ENCODE measurements at places on chromosomes 7 and 10.
A peak's percentile ranks its signal among the peaks of the same experiment; 100 is the strongest.

DNA sequence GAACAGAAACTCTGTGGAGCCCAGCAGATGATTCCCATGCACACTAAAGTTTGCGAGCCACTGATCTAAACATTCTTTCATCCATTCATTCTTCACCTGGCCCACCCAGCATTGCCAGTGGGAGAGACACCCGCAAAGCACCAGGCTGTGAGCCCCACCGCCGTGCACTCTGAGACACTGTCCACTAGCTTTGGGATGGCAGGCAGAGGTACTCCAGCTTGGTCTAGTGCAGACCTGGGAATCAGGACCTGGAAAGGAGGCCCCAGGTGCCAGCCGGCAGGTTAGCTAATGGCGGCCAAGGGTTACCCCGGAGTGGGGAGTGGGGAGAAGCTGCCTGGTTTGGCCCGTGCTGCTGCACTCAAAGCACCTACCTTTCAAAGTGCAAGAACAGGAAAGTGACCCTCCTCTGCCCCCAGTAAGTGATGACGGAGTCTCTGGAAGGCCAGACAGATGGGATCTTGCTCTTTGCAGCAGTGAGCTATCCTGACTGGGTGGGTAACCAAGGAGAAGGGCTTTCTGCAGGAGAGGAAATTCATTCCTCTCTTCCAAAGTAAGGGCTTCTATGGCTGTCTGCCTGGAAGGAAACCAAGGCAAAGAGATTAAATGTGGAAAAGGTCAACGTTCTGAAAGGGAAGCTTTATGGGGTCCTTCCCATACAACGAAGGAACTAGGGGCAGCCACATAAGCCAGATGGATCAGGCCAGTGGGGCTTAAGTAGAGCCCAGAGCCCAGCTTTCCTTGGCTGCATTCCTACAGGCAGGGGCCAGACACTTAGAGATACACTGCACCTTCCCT is 74.2 kb upstream of the LRRC4 start:
- DNase-seq = no peak

DNA sequence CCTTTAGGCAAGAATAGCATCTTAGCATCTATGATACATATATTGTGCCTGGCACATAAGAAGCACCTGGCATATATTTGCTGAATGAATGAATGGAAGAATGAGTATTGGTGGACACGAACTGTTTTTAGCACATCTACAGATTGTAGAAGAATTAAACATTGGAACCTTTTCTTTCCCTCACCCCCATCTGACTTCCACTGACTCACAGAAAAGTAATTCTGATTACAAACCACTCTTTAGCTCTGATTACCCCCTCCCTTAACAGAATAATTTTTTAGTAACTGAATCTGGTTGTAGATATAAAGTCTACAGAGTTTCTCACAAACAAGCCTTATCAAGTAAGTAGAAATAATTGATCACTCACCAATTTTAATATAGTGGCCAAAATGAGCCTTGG is 31.9 kb downstream of the SLC26A4 start:
- peak; percentile 31 for DNase-seq

GRCh38 chr7:95473276-95473985 is 12.3 kb upstream of the ASB4 start:
- no peak for DNase-seq

DNA sequence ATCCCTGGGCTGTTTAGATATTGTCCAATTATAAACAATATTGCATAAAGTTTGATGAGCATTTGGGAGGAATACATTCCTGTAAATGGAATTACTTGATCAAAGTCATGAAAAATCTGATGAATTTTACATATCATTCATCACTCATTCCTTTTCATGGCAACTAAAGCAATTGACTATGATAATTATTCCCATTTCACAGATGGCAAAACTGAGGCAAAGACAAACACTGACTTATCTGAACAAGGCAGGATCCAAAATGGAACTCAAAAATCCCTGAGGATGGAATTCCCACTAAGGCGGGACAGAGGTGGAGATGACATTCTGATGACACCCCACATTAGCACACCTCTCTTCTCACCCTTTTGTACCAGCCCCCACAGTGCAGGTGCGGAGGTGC is 17.1 kb downstream of the SLIT1 start:
- no peak for DNase-seq

GRCh38 chr7:36084485-36085091 is 68.5 kb upstream of the EEPD1 start:
- DNase-seq = peak; percentile 71

- no peak for DNase-seq
Observed at GRCh38 chr10:2464483-2464882, 602.9 kb upstream of the PFKP start.

DNA sequence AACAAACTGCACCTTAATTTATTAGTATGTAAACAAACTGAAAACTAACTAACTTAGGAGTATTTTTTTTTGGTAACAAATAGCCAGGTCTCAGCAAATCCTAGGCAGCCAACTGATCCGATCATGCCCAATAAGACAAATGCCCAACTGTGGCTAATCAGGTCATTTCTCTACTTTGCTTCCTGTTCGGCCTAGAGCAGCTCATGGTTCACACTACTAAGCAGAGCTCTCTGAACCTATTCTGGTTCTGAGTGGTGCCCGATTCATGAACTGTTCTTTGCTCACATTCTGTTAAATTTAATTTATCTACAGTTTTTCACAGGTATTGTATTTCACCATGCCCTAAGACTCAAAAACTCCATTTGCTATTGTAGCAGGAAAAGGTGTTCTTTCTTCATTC is 55.1 kb downstream of the CCDC3 start:
- DNase-seq = no peak

GRCh38 chr7:77665161-77665560 is 31.1 kb upstream of the RSBN1L start:
- no peak for DNase-seq

- peak; percentile 47 for DNase-seq
Observed at GRCh38 chr10:93386631-93387369, 95.3 kb downstream of the MYOF start.

GRCh38 chr10:130747356-130747755 is 564.2 kb downstream of the TCERG1L start:
- no peak for DNase-seq

GRCh38 chr7:54778696-54779540 is 19.9 kb upstream of the SEC61G start:
- DNase-seq = no peak

DNA sequence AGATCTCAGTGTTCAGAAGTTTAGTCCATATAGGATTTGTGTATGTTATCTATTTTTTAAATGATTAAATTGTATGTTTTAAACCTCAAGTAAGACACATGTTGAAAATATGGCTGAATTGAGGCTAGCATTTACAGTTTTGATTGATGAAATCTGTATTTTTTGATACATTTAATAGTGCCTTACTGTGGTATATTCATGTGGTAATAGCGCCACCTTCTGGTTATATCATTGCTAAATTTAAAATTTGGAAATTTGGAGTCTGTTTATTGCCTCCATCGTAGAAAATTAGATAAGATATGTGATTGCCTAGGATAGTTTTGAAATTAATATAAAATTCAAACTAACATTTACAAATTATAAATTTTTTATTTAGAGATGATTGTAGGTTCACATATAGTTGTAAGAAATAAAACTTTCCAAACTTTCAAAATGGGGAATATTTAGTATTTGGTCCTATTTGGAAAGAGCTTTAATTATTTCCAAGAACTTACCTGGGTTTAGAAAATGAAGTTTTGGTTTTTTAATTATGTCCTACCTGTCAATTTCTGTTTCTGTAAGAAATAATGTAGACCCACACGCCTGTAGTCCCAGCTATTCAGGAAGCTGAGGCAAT is 19.1 kb upstream of the ARMS2 start:
- peak; percentile 41 for DNase-seq

- no peak for DNase-seq
Observed at GRCh38 chr10:11050301-11051287, 32.9 kb downstream of the CELF2 start.

GRCh38 chr10:5470062-5470751 is 29.2 kb downstream of the CALML5 start:
- DNase-seq = no peak

DNA sequence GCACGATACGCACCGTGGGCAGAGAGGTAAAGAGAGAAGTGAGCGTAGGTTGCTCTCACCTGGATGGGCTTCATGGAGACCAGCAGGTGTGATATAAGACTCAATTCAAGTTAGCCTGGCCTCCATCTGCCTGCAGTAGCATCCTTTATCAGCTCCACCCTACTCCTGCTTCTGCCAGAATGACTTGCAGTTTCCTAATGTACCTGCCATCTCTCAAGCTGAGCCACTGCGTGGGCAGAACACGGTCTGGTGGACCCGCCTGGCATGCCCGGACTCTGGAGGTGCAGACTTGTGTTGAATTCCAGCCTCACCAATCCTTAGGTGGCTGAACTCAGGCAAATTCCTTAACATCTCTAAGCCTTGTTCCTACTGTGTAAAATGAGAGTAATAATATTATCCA is 64.3 kb downstream of the STEAP1B start:
- no peak for DNase-seq

GRCh38 chr10:128727114-128727513 is 600.9 kb upstream of the MKI67 start:
- DNase-seq = no peak

DNA sequence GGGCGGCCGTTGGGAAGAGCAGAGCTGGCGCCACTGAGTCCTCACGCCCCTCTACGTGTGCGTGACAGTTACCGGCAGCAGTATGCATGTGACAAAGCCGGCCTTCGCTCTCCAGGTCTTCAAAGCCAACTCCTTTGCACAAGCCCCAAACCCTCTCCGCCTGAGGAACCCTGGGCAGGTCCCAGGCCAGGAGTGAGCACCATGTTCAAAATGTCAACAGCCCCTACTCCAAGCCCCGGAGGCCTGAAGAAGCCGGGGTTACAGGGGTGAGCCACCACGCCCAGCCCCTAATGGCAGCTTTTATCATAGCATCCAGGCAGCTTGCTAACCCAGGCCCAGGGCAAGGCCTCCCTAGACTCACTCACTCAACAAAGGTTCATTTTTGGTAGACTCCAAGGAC is 70.8 kb downstream of the OAT start:
- DNase-seq = no peak

GRCh38 chr10:22824520-22824919 is 103.3 kb upstream of the ARMC3 start:
- no peak for DNase-seq

DNA sequence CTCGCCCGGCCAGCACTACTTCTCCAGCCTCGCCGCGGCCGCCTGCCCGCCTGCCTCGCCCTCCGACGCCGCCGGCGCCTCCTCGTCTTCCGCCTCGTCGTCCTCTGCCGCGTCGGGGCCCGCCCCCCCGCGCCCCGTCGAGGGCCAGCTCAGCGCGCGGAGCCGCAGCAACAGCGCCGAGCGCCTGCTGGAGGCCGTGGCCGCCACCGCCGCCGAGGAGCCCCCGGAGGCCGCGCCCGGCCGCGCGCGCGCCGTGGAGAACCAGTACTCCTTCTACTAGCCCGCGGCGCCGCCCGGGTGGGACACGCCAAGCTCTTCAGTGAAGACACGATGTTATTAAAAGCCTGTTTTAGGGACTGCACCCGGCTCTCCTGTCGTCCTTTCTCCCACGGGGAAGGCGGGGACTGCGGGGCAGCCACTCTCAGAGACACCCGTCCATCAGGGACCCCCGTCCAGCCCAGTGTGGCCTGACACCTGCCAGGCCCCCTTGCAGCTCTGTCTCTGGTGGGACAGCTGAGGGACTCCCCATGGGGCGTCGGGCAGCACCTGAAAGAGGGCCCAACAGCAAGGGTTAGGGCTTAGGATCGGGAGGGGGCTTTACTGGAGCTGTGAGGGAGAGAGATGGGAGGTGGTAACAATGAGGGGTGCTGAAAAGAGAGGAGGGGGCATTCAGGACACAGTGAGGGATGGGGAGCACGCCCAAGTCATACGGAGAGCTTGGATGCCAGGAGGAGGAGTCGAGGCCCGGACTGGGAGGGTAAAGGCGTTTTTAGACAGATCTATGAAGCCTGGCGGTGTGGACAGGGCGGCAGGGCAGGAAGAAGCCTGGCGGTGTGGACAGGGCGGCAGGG is 34.7 kb downstream of the SPDYE6 start:
- no peak for DNase-seq

DNA sequence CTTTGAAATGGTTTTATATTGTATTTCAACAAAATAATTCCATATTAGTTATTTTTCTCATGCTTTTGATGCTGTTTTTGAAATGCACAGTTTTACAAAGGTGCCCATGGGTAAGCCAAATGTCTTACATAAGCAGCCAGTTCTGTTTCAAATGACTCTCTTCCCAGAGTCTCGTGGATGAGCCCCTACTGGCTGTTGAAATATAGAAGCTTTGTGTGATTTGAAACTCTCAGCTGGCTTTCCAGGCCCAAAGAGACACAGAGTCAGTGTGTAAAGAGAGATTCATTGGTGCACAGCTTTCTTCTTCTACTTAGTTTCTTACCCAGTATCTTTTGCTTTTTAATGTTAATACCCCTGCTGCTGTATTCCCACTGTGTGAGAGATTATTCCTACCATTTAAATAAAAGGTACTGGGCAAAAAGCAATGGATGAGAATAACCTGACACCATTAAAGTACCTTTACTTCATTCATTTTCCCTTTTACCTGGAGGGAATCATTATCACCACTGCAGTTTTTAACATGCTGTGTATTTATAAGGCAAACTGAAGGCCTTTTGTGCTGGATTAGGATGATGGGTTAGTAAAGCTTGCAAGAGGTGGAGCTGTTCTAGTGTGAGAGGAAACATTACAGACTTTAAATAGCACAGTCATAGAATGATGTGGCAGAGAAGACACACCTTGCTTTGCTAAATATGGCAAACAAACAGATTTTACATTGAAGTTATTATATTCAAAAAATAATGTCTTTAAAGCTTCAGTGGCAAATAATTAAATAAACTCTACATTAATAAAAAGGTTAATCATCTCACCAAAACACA is 415.1 kb downstream of the THSD7A start:
- DNase-seq = no peak

- DNase-seq = no peak
Observed at GRCh38 chr7:28989211-28989980, 31.3 kb upstream of the TRIL start.

DNA sequence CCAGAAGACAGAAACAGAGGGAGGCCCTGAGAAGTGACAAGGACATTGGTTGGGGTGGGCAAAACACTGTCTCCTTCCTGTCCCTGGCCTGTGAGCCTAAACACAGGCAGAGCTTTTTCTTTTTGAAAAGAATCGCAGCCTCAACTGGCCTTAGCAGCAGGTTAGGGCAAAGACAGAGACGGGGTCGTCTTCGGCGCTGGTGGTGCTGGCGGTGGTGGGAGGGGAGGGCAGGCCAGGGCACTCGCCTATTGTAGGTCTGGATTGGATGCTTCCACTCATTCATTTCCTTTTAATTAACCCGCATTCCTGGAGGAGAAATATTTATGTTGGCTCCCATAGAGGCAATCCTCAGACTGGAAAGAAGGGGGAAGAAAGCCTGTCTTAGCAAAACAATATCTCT is 22.6 kb downstream of the WNT8B start:
- DNase-seq = no peak
